ENCODE measurements at places on chromosomes 3 and 15.

DNA sequence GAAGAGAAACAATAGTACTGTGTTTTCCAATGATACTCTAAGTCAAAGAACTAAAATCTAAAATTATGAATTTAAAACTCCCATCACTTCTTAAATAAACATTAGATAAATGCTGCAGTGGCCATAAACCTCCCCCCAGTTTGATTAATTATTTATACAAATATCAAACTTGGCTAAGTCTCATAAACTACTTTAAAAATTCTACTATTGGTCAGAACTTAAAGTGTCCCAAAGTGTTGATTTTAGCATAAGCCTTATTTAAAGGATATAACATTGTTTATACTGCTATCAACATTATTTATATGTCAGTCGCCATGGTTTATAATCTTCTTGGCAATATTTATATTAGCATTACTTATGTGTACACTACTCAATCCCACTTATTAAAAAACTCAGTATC, 132.4 kb downstream of the SCAPER start:
- DNase-seq, result no peak

DNA sequence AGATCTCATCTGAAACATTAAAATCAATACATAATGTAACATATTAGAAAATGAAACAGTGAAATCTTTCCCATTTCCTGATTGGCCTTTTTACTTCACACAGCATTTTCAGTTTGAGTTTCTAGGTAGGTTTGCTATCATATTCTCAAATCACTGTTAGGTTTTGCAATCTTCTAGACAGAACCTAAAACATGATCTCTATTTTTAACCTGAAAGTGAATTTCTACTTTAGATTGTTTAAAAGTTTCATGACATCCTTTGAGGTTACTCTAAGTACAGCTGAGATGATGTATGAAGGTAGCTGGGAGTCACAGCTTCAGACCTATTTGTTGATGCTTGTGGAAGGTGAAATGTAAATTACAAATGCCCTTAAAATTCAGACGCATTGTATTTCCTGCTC, 118.4 kb upstream of the GPR149 start:
- no peak for DNase-seq

DNA sequence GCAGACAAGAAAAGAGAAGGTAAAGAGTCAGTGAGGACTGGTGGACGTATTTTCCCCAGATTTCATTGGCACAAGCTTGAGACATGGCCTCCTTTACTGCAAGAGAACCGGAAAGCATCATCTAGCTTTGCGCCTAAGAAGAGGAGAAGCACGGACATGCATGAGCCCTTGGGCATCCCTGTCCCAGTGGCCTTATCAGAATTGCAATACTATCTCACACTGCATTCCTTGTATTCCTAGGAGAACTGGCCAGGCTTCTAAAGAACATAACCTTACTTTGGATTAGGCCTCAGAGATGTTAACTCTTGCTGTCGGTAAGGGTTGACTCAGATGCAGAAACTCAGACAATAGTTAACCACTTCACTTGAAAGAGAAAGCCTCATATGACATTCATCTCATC, 229.5 kb upstream of the PRICKLE2 start:
- DNase-seq, result no peak

DNA sequence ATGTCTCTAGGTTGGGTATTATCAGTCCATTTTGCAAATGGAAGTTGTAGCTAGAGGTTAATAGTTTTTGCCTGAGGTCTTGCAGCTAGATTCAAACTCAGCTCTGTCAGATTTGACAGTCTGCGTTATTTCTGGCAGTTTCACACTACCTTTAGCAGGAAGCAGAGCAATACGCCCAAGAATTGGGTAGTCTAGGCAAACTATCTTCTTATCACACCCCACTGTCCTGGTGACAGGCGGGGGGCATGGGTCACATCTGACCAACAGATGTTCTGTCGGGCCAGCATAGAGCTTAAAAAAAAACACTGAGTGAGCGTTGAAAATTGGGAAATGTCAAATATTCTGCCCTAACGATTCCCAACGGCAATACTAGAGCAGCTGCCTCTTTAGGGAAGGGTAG, 5.7 kb downstream of the GPR160 start:
- no peak for DNase-seq

DNA sequence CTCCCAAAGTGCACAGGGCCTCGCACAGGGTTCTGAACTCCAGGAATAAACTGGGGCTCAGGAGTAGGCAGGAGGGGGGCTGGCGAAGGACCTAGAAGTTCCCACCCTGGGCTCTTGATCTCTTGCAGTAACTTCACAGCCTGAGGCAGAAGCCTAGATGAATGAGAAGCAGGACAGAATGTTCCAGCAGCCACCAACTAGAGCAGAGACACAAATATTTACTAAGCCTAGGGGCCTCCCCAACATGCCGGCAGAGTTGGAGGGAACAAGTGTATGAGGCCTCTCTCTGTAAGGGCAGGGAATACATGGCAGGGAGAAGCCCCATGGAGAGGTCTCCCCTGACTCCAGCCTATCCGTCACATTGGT, 25.3 kb upstream of the C15orf39 start:
- no peak for DNase-seq

DNA sequence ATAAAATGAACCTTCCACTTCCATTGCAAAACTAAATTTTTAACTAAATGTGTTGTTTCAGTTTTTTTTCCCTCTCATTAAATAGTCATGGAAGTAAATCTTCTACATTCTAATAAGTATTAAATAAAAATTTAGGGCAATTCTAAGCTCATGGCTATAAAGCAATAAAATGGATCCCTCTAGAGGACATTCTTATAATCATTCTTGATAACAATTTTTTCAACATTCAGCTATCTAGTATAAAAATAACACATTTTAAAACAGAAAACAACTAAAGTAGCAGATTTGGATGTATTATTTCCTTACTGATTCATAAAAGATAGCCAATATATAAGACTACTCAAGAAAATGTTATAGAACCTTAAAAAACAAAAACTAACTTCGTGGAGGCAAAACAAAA, 393.1 kb downstream of the PLOD2 start:
- DNase-seq, result no peak

- no peak for DNase-seq
Measured at GRCh38 chr15:45471151-45471550, 51.4 kb downstream of the SLC30A4 start.

GRCh38 chr3:124229836-124230235, 237.9 kb upstream of the ROPN1 start:
- DNase-seq, result no peak

- no peak for DNase-seq
Measured at GRCh38 chr3:133049491-133049890, 11.3 kb downstream of the TMEM108 start.

DNA sequence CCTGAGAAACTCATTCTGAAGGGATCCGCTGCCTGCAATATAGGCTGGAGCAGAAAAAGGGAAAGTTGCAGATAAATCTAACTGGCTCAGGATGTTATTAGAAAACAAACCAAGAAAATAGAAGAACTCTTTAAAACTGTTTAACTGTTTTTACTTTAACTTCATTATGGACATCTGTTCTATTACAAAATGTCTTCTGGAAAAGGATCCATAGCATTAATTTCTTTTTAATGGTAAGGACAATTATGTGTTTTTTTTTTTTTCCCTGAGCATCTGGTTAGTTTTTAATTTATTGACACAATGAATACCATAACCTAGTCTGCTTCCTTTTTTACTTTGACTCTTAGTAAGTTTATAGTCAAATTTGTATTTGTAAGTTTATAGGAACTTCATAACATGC, 239.5 kb downstream of the NAALADL2 start:
- DNase-seq, result no peak

GRCh38 chr3:136562026-136562425, 190.2 kb downstream of the STAG1 start:
- no peak for DNase-seq

- no peak for DNase-seq
Measured at GRCh38 chr3:13404626-13405452, 15.3 kb downstream of the NUP210 start.

- DNase-seq, result no peak
Measured at GRCh38 chr3:61774279-61774890, 213.0 kb downstream of the PTPRG start.

GRCh38 chr3:143352850-143353550, 233.4 kb downstream of the CHST2 start:
- no peak for DNase-seq

DNA sequence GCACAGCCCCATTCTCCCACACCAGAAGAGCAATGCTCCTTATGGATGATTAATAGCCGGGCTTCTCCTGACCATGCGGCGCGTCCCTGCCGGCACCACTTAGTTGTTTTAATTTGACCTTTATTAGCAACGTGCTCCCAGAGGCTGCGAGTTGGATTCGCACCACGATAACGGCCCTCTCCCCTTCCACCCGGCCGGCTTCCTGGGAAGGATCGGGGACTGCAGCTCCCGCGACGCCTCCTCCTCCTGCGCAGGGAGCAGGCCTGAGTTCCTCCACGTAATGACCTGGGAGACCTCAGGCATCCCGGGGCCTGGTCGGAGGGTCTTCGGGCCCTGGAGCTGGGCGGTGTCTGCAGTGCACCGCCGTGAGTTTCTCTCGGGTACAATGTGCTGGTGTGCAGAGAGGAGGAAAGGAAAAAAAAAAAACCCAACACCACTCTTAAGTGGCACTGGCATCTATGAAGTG, 243.3 kb upstream of the TOPAZ1 start:
- no peak for DNase-seq
